ENCODE measurements at places on chromosomes 6 and 20.
A peak's percentile ranks its signal among the peaks of the same experiment; 100 is the strongest.

DNA sequence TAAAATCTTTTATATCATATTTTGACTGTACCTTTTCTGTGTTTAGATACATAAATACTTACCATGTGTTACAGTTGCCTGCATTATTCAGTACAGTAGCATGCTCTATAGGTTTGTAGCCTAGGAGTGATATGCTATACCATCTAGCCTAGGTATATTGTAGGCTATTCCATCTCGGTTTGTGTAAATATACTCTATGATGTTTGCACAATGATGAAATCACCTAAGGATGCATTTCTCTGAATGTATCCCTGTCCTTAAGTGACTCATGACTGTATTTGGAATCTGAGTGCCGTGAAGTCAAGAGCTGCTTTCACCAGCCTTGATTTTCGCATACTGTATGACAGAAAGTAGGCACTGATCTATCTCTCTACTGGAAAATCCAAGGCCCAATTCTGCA, 129.9 kb downstream of the UTRN start:
- DNase-seq: no peak

DNA sequence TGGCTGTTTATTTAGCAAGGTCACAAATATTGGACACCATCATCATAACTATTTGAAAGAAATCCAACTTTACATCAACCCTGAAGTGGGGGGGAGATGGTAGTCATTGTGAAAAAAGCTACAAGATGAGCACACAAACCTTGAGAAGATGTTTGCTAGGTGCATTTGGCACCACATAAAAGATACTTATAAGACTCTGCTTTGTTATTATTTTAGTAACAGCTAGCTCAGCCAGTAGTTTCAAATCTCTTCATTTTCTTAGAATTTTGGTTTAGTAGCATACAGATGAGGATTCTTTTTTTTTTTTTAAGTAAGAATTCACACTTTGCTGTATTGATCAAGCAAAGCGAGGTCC, 14.4 kb downstream of the ADTRP start:
- no peak for DNase-seq

DNA sequence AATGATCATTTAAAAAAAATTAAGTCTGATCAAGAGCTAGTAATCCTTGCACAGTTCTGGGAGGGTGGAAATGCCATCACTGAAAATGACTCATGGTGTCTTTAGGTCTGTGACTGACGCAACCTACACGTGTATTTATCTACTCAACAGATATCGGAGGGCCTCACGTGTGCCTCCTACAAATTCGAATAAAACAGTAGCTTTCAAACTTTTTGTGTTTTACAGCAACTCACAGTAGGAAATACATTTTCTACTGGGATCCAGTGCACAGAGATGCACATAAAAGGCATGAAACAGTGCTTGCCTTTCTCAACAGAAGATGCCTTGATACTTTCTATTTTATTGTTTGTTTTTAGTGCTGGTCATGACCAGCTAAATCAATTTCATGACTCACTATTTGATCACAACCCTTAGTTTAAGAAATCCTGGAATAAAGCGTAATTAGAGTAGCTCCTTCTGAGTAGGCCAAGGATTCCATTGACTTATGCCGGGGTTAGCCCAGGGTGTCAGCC, 210.0 kb upstream of the SNX9 start:
- DNase-seq: no peak

GRCh38 chr6:3822747-3823445, 26.3 kb upstream of the FAM50B start:
- no peak for DNase-seq

DNA sequence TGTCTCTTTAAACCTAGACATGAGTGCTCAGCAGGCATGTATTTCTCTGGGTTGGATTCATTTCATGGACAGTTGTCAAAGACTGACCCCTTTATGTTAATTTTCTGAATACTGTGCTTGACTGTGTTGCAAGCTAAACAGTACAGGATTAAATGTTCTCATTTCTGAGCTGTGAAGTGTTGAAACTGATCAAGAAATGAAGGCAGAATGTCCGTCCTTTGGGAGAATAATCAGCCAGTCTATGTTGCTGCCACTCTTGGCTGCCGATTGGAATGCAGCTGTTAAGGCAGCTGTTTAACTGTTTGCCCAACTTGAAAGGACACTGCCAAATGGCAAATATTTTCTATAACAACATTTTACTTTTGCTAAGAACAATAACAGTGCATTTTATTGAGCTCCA, 87.3 kb downstream of the CEP57L1 start:
- DNase-seq: no peak

- no peak for DNase-seq
Observed at GRCh38 chr6:167995302-167995701, 2.2 kb upstream of the KIF25 start.

DNA sequence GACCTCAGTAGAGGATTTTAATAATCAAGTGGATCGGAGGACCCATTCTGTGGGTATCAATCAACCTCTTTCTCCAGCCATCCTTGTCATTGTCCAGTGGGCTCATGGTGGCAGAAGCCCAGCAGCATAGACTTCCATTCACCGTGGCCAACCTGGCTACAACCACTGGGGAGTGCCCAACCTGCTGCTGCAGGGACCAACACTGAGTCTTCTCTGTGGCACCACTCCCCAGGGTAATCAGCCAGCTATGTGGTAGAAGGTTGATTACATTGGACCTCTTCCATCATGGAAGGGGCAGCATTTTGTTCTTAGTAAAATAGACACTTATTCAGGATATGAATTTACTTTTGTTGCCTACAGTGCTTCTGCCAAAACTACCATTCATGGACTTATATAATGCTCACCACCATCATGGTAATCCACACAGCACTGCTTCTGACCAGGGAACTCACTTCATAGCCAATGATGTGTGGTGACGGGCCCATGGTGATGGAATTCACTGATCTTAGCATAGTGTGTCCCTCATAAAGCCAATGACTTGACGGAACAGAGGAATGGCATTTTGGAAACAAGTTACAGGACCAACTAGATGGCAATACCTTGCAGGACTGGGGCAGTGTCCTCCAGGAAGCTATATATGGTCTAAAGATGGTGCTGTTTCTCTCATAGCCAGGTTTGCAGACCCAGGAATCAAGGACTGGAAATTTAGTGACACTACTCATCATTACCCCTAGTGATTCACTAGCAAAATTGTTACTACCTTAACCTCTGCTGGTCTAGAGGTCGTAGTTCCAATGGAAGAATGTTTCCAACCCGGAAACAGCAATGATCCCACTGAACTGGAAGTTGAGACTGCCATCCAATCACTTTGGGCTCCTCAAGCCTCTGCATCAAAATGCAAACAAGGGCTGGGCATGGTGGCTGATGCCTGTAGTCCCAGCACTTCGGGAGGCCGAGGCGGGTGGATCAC, 7.6 kb downstream of the CD24 start:
- DNase-seq: no peak

- no peak for DNase-seq
Observed at GRCh38 chr6:169966312-169967181, 215.1 kb downstream of the ERMARD start.

DNA sequence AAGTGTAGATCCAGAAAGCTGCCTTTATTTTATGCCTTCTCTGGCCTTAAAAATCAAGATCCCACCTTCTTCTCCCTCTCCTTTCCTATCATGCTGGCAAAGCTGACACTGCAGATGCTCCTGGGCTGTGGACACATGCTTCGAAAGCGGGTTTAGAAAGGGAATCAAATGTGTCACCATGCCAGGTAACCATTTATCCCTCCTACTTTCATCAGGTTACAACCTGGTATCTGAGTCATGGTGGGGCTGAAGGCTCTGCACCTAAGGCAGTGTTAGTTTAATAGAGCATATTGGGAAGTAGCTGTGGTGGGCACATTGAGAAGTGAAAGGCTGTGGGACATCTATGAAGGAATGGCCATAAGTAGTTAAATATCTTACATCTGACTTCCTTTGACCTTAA, 69.8 kb downstream of the GJA1 start:
- DNase-seq: no peak

GRCh38 chr6:111586554-111586953, 19.1 kb downstream of the TRAF3IP2 start:
- DNase-seq: no peak

DNA sequence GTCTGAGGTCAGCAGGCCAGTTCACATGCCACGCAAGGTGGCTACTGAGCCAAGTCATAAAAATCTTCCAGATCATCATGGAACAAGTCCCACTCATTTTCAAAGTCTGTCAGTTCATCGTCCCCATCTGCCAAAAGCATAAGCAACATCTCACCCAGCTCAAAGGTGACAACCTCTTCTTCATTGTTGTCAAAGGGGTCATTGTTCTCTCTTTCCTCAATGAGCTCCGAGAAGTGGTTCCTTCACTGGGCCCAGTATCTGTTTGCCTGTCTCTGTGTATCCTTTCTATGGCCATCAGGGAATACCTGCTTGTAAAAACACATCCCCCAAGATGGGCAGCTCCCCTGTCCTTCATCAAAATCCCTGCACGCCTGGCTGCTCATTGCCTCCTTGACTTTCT, 49.5 kb downstream of the ZNF334 start:
- DNase-seq: no peak

DNA sequence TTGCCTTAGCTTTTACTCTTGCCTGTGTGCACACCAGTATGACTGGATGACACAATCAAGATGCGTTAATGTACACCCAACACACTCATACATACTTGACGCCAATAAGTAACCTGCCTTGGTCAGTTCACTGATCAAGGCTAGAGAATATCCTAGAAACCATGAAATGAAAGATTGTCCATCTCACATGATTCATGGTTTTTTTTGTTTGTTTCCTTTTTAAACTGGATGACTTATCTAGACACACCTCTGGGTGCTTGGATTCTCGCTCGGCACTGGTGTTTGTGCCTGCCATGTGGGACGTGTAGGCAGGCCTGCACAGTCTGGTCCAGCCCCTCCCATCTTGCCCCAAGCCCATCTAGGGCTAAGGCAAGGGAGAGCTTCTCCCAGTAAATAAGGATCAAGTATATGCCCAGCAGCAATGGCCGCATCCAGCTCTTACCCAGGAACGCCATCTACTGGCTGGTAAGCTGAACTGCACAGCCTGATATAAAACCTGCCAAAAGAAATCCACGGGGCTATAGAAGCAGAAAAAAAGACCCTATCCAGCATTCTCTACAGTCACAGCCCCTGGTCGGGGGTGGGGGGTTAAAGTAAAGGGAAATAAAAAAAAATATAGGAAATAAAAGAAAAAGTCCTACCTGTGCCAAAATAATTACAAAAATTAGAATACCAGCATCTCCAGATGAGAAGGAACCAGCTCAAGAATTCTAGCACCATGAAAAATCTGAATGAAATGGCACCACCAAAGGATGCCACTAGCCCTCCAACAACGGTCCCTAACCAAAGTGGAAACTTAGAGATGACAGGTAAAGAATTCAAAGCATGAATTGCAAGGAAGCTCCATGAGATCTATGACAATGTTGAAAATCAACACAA, 73.3 kb downstream of the OTOR start:
- DNase-seq: peak; percentile 38

DNA sequence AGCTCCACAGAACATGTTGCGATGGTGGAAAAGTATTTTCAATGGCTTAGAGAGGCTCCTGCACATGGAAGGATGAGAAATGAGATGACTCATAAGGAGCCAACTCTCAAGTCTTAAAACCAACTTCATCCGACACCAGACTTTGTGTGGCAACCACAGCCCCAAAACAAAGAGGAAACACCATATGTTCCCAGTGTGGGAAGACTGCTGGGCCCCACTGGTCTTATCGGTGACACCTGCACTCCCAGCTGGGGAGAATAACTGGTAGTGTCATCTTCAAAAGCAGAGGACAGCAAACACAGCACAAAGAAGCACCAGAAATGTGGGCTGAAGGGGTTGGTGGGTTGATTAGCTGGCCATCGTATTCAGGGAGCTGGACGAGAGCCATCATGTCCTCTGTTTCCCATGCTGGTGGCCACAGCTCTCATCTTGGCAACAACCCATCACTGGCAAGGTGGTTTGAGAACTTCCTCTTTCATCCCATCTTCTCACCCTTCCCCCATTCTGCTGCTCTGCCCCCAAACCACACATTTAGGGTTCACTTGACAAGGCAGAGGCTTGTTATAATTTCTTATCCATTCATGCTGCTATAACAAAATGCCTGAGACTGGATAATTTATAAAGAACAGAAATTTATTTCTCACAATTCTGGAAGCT, 46.0 kb upstream of the TASP1 start:
- DNase-seq: no peak

DNA sequence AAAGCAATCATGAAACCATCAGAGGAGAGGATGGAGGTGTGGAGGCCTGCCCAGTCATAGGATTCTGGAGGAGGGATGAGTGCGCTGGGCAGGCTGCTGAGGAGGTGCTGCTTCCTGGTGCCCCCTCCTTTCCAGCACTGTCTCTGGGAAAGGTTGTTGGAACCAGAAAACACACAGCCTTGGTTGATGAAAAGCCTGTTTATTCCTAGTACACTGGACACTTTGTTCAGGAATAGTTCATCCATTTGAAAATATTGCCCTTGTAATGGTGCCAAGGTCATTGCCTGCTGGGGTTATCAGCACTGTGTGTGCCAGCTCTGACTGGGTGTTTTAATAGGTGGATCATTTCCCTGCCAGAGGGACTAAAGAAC, 83.7 kb upstream of the ARMC2 start:
- no peak for DNase-seq

DNA sequence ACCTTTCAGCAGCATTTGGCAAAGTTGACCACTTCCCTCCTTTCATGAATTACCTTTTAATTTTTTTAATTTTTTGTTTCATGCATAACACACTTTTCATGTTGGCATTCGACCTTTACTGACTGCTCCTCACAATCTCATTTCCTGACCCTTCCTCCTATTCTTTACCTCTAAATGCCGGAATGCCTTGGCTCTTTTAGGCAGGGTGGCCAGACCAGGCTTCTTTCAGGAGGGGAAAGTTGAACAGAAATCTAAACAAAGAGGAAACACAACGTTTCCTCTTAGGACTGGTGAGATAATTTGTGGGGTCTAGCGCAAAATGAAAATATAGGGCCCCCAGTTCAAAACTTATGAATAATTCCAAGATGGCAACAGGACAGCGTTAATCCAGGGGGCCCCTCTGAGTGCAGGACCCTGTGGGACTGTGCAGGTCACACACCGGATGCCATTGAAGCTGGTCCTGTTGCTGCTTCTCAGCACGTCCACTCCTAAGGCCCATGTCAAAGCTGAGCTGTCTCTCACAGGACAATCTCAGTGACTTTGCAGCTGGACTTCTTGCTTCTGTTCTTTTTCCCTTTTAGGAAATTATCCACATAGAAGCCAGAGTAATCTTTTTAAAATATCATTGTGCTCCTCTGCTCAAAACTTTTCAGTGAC, 313.8 kb downstream of the HDGFL1 start:
- no peak for DNase-seq

- DNase-seq: no peak
Observed at GRCh38 chr6:108851756-108852155, 3.5 kb downstream of the ARMC2 start.
